GM12892 (cell line): ENCODE measurements at places on chromosomes 2 and 18.

DNA sequence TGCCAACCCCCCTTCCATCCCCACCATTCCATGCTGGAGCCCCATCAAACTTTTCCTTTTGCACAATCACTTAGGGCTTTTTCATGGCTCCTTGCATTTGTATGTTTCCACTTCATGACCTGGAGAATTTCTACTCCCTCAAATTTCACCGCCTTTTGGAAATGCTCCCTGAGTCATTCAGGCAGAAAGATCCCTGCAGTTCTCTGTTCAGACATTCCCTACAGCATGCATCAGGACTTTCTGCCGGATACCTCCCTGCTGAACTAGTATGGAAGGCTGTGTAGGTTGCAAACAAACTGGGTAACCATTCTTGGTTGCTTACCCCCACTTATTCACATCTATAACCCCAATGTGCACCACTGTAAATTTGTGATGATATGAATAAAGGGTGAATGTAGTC, 389.6 kb upstream of the CELF4 start:
- DNase-seq = no peak

- DNase-seq = no peak
Measured at GRCh38 chr18:63051928-63052327, 267.6 kb downstream of the BCL2 start.

DNA sequence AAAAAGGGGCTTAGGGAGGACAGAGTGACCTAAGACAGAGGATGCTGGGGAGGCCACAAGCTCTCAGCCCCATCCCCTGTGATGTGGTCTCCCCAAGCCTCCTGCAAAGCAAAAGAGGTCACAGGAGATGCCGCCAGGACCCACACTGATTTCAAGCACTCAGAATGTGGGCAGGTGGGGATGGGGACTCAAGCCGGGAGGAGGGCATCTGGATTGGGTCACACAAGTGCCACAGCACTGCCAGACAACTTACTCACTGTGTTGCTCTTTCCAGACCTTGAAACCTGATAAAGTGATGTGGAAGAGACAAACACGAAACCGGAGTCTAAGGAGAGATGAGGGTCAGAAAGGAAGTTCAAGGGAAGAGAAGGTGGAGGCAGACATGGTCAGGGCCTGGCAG, 95.7 kb downstream of the TTC32 start:
- no peak for DNase-seq

GRCh38 chr2:129803871-129804270, 175.6 kb upstream of the RAB6C start:
- no peak for DNase-seq

DNA sequence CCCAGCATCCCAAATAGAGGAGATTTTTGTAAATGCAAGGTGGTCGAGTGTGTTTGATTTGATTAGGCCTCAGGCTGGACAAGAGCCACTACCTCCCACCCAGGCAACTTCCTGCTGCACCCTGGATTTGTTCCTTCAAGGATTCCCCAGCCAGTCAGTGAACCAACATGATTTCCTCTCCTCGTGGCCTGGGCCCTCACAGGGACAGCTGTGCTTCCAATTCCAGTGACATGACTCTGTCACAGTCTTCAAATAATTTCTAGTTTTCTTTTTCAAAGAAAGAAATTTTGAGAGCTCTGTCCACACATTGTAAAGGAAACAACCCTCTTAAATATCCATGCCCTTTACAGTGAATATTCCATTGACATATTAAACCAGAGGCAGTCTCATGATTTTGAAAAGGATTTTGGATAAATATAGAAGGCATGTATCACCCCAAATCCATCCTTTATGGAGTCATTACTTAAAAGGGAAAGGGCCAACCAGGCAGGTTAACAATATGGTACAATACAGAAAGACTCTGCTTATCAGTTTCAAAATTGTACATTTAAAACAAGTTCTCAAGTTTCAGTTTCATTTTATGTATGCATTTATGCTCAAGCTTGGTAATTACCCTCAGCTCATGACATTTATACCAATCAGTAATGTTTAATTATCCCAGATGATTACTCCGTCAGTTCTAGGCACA, 121.3 kb upstream of the FOSL2 start:
- DNase-seq = no peak

DNA sequence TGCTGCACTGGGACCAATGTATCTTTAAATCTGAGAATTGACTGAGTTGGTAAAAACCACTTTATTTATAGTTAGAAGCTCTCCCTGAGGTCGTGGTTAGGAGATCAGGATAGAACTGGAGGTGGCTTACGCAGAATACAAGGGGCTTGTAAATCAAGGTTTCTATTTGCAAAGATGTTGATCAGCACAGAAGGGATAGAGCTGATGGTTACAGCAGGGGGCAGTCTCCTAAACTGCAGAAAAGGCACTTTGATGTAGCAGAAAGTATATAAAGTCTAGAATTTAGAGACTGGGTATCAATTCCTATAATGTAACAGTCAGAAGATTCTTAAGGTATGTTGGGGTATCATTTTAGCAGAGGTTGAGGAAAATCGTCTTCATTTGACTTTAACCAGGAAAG, 25.2 kb upstream of the ACVR1 start:
- no peak for DNase-seq

GRCh38 chr18:74963820-74964446, 245.0 kb downstream of the PTGR3 start:
- no peak for DNase-seq

- DNase-seq = no peak
Measured at GRCh38 chr2:95372845-95373244, 29.7 kb upstream of the FAHD2A start.

DNA sequence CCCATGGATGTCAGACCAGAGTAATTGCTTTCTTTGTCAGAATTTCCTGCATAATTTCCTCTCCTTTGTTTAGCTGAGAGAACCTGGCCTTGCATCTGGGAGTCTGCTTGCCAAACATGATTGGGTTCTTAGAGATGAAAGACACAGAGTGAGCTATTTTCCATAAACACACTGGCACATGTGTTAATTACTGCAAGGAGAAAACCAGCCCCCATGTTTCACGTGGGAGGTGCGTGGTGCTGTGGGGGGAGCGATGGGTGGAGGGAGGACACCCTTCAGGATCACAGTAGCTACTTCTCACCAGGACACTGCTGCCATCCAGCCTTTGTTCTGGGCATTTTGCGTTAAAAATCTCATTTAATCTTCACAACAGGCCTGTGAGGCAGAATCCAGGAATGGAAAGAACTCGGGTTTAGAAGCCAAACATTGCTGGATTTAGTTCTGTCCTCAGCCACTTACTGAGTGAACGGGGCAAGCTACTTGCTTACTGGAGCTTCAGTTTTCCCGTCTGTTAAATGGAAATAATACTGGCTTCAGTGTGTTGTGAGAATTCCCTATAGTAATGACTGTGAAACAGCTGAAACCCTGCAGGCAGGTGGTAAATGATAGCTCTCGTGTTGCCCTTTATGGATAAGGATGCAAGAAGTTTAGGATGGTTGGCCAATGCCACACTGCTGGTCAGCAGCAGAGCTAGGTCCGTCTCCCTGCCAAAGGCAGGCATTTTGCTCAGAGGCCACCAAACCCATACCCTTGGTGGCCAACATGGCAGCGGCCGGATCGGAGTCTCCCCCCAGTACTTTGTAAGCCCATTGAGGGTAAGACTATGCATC, 100.1 kb upstream of the ASAP2 start:
- DNase-seq = no peak

DNA sequence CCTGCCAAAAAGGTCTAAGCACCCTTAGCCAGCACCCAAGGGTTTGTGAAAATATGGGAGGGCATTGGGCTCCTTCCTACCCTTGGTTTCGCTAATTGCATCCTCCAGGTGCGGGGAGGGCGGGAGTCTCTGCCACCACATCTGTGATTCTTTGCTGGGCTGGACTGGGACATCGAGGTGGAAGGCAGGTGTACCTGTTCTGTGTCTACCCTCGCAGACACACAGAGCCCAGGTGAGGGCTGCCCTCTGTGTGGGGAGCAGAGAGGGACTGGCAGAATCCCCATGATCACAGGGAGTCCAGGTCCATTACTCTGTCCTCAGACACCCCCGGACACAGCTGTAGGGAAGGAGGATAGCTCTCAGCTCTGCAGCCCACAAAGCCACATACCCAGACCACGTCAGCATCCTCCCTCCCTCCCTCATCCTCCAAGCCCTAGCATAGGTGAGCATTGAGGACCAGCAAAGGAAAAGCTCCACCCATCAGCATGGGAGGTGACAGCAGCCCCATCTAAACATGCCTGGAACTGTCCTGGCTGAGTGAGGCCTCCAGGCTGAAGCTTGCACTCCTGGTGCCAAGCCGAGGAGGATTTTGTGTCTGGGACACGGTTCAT, 49.8 kb downstream of the PLB1 start:
- no peak for DNase-seq

DNA sequence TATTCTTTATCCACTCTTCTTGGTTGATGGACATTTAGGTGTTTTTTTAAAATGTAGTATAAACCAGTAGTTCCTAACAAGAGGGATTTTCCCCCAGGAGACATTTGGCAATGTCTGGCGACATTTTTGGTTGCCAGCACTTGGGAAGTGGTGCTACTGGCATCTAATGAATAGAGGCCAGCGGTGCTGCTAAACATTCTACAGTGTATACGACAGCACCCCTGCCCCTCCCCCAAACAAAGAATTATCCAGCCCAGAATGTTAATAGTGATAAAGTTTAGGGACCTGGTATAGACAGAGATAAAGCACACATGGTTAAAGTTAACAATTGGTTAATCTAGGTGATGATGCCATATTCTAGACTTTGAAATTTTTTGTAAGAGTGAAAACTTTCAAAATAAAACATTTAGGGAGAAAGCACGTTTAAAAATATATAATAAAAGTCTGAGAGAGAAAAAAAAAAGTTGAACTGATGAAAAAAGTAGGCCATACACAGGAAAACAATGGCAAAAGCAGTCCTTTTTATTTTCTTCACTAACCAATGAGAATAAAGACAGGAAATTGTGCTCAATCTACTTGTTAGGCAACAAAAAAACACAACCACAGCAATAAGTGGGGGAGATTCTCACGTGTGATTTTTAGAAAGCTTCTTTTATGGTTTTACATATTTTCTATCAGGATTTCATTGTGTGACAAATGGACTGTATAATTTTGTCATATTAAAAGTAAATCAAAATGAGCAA, 14.8 kb downstream of the FBXO48 start:
- no peak for DNase-seq

DNA sequence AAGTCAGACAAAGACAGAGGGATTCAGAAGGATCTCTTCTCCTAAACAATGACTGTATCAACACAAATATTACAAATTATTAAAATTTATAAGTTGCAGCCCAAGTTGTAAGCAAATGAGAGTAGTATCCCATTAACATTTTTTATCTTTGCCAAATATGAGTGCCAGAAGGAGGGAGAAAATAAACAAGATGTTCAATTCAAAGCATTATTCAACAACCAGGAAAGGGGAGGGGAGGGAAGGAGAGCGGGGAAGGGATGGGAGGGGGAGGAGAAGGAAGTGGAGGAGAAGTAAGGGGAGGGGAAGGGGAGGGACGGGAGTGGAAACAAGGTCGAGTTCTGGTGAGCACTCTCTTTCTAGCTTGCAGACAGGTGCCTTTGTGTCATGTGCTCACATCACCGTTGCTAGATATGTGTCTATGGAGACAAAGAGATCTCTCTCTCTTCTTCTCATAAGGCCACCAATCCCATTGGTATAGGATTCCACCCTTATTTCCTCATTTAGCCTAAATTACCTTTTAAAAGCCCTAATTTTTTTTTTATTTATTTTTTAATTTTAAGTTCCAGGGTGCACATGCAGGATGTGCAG, 679.6 kb upstream of the CHAC2 start:
- DNase-seq = no peak

DNA sequence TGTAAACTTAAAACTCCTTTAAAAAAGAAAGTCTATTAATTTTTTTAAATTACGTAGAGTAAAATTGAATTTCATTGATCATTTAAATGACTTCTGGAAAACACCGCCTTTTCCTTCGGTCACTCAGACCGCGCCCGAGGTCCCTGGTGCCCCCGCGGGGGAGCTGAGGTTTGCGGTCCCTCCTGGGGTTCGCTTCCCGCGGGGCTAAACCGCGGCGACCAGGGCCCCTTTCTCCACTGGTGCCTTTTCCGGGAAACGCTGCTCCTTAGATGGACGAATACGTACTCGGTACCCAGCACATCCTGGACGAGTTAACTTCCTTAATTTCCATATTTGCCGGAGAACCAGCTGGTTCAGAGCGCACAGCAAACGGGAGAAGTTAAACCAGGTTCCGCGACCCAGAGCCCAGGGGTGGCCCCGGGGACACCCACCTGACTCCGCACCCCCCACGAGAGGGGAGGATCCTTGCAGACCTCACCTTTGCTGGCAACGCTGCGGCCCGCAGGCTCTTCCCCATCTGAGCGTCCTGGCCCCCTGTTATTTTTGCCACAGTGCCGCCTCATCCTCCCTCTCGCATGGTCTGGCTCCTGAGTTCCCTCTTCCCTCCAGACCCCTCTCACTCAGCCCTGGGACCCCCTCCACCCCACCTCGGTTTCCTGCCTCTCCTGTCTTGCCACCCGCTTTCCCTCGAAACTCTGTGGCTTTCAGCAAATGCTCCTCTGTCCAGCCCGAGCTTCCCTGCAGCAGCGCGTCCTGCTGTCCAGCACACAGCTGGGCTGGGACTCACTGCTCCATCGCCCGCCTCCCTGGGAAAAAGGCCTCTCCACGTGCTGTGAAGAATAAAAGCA, 420.0 kb upstream of the MYT1L start:
- no peak for DNase-seq

- no peak for DNase-seq
Measured at GRCh38 chr2:66571918-66572317, 137.0 kb downstream of the MEIS1 start.

GRCh38 chr2:138184428-138184827, 220.2 kb downstream of the HNMT start:
- no peak for DNase-seq

DNA sequence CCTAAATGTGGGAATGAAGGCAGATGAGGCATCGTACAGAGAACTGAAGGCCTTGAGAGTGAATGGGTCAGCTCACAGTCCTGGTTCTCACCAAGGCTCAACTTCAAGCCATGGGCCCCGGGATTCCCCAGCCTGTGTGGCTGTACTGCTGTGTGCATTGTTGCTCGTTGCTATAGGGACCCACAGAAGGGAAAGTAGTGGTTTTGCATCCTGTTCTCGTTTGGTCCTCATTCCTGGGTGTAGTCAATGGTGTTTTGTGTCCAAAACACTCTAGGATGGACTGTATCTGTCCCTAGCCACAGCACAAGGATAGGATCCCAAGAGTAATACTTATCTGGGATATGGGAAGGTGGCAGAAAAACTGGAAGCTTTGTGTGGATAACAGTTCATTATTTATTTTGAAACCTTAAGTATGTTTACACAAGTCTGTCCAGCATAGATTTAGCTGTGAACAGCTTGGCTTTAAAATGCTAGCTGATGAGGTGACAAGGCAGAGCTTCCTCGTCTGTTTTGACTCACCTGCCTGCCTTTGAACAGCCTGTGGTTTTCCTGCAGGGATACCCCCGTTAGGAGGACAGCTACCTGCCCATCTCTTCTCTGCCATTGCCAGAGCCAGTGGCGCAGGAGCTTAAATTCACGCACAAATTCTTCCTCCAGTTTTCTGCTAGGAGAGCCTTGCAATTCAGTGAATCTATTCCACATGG, 85.0 kb downstream of the WDSUB1 start:
- DNase-seq = peak; percentile 38

DNA sequence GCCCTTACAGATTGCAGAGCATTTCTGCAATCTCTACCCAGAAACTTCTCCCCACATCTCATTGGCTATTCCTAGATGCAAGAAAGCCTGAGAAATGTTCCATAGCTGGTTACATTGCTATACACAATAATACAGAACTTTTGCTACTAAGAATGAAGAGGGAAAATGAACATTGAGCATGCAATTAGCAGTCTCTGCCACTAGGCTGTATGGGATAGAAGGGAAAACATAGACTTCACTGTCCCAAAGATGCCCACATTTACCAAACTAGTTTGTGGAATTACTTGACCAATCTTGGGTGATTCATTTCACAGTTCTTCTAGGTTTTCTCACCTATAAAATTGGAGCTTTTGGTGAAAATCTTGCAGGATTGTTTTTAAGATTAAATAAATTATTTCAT, 265.7 kb upstream of the NT5C1B start:
- DNase-seq = no peak
